NCI-H1092 treated with DMSO at 0.1 percent for 48 hours (cell line): ENCODE measurements at places on chromosomes 5 and 9.

DNA sequence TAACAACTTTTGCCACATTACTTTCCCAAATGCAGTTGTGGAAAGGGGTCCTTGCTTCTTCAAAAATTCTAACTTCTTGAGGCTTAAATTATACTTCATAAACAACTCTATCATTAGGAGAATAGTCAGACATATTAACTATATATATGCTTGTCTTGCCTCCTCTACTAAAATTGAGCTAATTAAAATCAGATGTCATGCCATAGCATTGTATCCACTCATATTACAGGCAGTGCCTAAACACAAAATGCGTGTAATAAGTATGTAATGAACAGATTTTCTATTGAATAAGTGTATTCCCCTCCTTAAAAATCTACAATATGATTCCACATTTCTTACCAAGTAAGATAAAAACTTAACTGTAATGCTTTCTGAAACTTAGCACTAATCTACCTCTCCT lies 204.5 kb downstream of the PLK2 start:
- no peak for DNase-seq

DNA sequence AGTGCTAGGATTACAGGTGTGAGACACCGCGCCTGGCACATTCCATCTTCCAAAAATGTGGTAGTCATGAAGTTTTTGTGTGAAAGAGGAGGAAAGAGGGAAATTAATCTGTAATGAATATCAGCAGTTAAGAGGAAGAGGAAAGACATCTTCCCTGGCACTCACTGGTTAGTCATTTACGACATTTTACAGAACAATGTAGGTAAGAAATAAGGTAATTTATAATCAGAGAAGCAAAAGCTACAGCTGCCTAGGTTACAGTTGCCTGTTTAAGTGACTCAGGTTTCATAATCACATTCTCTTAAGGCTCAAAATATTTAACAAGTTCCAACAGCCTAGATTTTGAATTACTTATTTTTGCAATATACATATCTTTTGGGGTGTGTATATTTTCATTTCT lies 26.9 kb downstream of the CNOT6 start:
- DNase-seq: no peak

DNA sequence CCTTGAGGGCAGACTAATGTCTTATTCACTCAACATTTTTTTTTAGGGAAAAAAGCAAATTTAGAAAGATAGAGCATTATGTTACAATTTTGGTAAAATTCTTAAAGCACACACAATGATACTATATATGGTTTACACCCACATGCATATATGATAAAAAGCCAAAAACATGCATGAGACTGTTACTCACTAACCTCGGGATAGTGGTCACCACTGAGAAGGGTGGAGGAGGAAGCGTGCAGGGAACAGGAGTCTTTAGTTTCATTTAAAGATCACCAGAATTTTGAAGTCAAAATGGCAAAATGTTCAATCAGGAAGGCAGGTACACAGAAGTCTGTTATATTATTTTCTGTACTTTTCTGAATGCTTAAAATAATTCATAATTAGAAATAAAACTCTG lies 9.2 kb downstream of the ARL15 start:
- no peak for DNase-seq

DNA sequence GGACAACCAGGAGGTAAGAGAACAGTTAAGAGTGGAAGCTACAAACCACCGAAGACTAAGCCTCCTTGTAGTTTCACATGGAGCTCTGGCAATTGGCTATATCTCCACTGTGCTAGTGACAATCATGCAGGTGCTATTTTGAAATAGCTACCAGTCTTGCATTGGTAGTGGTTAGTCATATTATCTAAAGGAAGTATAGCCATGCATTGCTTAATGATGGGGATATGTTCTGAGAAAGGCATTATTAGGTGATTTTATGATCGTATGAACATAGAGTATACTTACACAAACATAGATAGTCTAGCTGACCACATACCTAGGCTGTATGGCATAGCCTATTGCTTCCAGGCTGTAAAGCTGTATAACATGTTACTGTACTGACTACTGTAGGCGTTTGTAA lies 28.4 kb downstream of the HSDL2 start:
- DNase-seq: no peak

- no peak for DNase-seq
These were observed 11.0 kb upstream of the NANS start for GRCh38 chr9:98045234-98046179.

- DNase-seq: peak; percentile 81
These were observed 1020.2 kb downstream of the NR2F1-AS1 start for GRCh38 chr5:92560698-92561401.

GRCh38 chr9:110575945-110576344 lies 3.6 kb downstream of the SVEP1 start:
- DNase-seq: no peak

DNA sequence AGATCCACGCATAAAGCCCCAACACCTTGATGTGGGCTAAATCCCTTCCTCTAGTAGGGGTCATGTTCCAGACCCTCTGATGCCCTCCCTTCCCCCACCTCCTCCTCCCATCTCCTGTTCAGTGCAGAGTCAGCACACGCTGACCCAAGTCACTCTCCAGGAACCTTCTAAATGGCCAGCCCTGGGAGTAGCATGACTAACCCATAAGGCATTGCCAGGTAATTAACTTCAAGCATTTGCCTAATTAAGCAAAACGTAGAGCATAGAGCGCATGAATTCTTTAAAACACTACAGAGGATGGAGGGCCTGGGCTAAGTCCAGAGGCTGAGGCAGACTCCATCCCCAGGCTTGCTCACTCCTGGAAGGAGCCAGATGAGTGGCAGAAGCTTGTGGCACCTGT lies 276.3 kb upstream of the MSX2 start:
- no peak for DNase-seq

- DNase-seq: no peak
These were observed 84.3 kb upstream of the SLC1A3 start for GRCh38 chr5:36521838-36522745.

DNA sequence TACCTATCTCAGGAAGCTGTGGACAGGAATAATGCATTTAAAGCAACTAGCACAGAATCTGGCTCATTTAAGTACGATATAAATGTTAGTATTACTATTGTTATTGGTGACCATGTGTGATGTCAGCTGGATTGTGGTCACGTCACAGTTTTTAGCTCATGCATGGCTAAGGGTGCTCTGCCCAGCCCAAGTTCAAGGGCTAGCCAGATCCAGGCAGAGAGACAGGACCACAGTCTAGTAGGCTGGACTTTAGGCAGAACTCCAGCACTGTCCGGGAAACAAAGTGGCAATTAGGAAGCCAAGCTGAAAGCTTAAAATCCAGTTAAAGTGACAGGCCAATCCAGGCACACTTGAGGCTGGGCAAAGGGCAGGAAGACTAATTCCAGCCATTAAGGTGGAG lies 273.6 kb downstream of the ADAMTSL1 start:
- DNase-seq: no peak

GRCh38 chr5:100779669-100780375 lies 123.3 kb downstream of the ST8SIA4 start:
- no peak for DNase-seq

- DNase-seq: peak; percentile 25
These were observed 28.7 kb downstream of the DMRT3 start for GRCh38 chr9:1005043-1005667.

- DNase-seq: no peak
These were observed 1359.1 kb upstream of the CDH9 start for GRCh38 chr5:28397502-28397941.

GRCh38 chr9:137807721-137808703 lies 69.6 kb upstream of the CACNA1B start:
- no peak for DNase-seq

DNA sequence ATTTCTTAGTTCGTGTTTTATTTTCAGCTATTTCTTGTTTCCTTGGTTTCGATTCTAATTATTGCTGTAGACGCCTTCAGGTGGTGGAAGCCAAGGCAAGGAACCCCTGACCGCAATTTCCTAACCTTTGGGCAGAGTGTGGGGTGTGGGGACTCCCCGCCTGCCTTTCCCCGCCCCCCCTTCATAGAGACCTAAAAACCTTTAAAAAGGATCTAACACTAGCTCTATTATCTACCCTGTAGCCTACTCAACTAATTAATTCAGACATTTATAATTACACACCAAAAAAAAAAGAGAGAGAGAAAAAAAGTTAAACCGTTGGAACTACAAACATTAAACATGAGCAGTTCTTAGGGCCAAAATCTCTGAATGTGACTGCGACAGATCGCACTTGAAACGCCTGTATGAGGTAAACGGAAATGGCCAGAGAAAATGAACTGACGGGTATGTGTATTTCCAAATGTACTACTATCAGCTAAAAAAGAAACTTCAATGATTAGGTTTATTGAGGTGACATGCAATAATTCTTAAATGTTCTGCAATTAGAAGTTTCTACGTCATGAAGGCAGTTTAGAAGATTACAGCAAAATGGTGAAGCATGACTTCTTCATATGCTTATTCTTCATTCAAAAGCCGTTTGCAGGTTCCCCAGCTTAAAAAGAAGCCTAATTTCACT lies 19.0 kb upstream of the FER start:
- DNase-seq: no peak

GRCh38 chr5:159003045-159004030 lies 96.4 kb downstream of the EBF1 start:
- no peak for DNase-seq

- no peak for DNase-seq
These were observed 412.2 kb upstream of the CDH9 start for GRCh38 chr5:27450607-27451006.

DNA sequence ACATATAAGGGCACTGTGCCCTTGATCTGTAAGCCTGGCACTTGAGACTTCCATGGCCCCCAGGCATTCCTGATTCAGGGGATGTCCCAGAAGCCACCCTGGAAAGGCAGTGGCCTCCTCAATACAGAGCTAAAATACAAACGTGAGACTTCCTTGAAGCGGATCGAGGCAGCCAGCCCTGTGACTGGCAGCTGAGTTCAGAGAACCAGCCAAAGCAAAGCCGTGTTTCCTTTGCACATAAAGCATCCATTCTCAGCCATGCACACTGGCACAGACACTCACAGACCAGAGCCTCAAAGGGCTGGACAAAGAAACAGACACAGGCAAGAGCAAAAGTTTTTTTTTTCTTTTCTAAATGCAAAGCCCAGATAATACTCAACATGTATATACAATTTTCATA lies 18.8 kb upstream of the CPEB4 start:
- no peak for DNase-seq

DNA sequence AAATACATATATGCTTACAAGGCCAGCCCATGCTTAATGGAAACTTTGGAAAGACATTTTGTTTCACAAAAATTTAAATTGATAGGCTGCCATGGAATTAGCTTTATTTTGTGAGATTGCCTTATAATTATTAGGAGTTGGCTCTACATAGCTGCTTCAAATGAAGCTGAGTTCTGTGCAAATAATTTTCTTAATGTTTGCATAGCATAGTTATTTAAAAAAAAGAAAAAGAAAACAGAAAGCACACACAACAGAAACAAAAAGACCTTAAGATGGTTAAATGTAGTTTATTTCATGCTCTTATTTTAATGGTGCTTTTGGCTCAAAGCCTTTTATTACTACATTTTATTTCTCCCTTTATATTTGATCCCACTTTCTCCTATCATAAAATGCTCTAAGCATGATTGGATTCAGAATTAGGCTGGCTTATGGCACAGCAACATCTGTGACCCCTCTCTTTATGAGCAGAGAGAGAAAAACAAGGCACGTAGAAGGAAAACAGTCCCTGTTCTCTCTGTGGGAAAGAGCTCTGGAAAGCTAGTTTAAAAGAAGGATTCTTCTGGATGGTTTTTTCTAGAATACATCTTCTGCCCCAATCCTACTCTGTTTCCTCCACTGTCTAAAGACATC lies 530.5 kb downstream of the NTRK2 start:
- DNase-seq: peak; percentile 81

- no peak for DNase-seq
These were observed 426.7 kb downstream of the ZSWIM6 start for GRCh38 chr5:61758711-61759110.

DNA sequence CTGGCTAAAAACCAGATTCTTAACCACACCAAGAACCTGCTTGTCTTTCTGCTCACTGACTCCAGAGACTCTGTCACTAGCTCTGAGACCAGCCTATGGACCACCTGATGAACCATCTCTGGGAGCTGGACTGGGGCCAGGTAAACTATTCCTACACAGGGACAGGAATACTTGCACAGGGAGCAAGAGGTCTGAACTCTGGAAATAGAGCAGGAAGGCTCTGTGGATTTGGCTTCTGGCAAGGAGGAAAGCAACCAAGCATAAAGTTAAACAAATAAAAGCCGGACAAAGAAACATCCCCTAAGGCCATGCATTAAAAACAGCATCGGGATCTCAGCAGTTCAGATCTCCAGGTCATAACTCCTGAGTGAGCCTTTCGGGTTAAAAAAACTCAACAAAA lies 5.6 kb upstream of the SPARC start:
- DNase-seq: no peak

- DNase-seq: no peak
These were observed 1.0 kb downstream of the PTGS1 start for GRCh38 chr9:122371846-122372245.

DNA sequence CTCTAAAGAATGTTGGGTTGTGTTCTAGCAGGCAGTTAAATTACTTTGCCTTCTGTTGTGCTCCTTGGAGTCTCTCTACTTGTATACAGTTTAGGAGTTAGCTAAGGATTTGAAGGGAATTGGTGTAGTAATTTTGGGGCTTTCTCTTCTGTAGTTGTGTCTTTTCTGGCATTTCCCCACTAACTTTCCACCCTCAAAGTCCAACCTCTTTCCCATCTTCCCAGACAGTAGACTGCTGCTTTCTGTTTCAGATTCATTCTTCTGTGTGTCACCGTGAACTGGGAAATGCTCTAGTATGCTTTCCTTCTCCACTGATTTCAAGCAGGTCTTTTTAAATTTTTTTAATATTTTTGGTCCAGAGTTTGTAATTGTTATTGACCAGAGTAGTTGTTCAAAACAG lies 4.5 kb upstream of the ANGPTL2 start:
- no peak for DNase-seq

DNA sequence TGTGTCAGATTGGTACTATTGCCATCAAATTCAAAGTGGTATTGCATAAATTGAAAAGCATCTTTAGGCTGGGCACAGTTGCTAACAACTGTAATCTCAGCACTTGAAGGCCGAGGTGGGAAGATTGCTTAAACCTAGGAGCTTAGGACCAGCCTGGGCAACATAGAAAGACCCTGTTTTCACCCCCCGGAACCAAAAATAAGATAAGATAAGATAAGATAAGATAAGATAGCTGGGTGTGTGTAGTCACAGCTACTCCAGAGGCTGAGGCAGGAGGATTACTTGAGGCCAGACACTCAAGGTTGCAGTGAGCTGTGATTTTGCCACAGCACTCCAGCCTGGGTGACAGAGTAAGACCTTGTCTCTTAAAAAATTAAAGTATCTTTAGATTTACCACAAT lies 297.9 kb upstream of the SEMA6A start:
- no peak for DNase-seq
